BJ (cell line): ENCODE measurements at places on chromosomes 6 and 20.

- no peak for DNase-seq
Observed at GRCh38 chr6:109521080-109521479, 38.1 kb upstream of the ZBTB24 start.

- DNase-seq: no peak
Observed at GRCh38 chr6:135461208-135461607, 36.3 kb downstream of the AHI1 start.

DNA sequence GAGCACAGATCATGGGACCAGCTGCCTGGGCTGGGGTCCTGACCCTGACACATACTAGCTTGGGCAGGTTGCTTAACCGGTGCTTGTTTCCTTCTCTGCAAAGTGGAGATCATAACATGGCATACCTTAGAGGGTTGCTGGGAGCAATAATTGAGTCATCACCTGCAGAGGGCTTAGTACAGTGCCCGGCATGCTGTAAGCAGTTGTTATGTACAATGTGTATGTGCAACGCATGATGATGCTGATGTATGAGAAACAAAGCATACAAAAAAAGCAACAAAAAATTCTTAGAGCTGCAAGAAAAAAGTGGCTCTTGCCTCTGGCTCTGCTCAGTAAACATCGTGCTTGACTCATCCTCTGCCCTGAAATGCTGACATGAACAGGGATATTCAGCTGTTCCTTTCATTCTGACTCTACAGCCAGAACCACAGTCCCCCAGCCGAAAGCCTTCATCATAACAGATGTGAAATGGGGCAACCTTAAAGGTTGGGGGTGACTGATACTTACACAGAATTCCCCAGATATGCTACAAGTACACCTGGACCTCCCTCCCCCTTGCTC lies 91.7 kb downstream of the CLIC5 start:
- DNase-seq: no peak

GRCh38 chr6:45643126-45643525 lies 265.4 kb upstream of the SUPT3H start:
- no peak for DNase-seq
